Stimulated activated CD8-positive, alpha-beta memory T cell treated with anti-CD3 and anti-CD28 coated beads, Interleukin-2, amount 100 ng/mL, for 1 hour (primary cell): ENCODE measurements at places on chromosomes 11 and 22.
A peak's percentile ranks its signal among the peaks of the same experiment; 100 is the strongest.

DNA sequence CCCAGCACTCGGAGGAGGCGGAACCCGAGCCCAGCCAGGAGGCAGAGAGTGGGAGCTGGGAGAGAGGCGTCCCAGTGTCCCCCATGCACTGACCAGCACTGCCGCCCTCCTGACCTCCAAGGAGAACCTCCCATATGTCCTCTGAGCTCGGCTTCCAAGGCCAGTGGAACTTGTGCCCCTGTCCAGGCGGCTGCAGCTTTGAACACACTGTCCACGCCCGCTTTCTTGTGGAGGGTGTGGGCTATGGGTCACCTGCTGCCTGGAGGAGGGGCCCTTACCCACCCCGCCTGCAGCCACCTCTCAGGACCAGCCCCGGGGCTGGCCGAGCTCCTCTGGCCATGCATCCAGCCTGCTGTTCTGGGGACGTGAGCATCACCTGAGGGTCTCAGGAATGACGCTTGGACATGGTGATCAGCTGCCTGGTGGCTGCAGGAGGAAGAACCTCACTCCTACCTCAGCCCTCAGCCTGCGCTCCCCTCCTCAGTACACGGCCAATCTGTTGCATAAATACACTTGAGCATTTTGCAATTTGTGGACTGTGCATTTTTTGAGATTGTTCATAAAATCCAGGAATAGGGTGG is 22.2 kb upstream of the MUC5B start:
- DNase-seq = no peak

GRCh38 chr11:116046127-116046526 is 541.9 kb upstream of the CADM1 start:
- no peak for DNase-seq

DNA sequence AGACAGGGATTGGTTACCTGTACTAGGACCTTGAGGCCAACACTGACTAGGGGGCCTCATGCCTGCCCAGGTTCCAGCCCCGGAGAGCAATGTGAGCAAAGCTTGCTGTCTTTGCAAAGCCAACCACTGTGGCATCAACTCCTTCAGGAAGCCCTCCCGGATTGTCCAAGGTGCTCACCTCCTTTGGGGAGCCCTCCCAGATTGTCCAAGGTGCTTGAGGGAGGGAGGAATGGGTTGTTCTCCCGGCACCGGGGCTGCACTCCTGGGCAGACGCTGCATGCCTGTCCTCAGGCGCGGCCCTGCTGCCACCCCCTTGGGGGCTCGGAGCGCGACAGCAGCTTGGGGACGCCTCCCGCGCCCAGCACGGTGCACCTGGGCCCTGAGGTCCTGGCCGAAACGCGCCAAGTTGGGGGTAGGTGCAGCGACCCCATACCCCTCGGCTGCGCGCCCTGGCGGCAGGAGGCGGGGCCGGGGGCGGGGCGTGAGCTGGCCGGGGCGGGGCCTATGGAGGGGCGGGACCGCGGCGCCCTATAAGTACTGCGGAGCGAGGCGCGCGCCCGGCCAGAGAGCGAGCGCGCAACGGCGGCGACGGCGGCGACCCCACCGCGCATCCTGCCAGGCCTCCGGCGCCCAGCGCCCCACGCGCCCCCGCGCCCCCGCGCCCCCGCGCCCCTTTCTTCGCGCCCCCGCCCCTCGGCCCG is at the start of gene CD81:
Gene CD81, plus strand, starts transcription at position 560 of the 701 bp plus-strand sequence. CDS start 240 bp downstream, outside the sequence.
- DNase-seq = peak; percentile 42

DNA sequence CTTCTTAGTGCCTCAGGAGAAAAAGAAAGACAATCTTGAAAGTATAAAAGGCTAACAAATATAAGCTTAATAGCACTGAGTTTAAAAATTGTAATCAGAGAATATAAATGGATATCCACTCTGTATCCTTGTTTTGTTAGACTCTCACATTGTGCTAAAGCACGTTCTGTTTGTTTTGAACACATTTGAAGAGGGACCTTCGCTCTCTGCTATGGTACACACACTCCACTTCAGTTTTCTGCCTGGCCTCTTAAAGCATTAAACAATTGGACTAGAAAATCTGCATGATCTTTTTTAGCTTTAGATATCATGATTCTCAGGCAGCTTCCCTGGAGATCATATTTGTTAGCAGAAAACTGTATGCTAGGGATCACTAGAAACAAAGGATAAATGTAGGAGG is 40.3 kb upstream of the PGR start:
- DNase-seq = no peak

- no peak for DNase-seq
Observed at GRCh38 chr11:130359419-130359818, 44.7 kb upstream of the ZBTB44 start.

GRCh38 chr11:208181-208916 is 841 bp downstream of the RIC8A start:
- peak; percentile 70 for DNase-seq

GRCh38 chr22:17479135-17479534 is 84.2 kb upstream of the SLC25A18 start:
- no peak for DNase-seq

DNA sequence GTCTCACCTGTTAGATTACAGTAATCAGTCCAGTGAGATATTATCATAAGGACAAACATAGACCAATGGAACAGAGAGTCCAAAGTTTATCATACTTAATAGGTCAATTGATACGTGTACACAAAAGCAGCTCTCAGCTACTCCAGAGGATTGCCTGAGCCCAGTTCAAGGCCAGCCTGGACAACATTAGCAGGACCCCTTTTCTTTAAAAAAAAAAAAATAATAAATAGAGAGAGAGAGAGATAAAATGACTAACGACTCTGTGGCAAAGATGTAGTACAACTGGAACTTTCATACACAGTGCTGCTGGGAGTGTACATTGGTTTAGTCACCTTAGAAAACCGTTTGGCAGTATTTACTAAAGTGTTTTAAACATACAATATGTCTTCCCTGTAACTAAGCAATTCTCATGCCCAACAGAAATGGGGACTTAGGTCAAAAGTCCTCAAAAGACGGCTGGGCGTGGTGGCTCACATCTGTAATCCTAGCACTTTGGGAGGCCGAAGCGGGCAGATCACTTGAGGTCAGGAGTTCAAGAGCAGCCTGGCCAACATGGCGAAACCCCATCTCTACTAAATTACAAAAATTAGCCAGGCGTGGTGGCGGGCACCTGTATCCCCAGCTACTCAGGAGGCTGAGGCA is 10.6 kb downstream of the SNX32 start:
- no peak for DNase-seq

DNA sequence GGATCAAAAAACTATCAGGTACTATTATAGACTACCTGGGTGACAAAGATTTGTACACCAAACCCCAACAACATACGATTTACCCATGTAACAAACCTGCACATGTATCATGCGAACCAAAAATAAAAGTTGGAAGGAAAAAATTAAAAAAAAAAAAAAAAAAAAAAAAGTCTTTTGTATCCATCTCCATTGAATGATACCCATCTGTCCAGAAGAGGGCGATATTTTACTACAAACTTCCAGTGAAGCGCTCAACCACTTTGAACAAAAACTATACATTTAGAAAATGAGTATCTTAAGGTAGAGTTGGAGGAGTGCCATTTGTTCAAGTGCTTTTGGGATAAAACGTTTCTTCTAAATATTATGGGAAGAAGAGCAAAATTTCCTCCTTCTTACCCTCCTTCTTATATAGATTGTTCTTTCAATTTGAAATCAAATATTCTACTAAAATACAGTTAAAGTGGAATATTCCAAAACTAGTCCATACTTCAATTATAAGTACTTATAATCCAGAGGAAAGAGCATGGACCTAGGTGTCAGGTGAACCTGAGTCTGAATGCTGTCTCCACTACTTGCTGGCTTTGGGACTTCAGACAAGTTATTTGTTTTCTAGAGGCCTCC is 23.3 kb downstream of the ARL14EP start:
- DNase-seq = no peak
